ENCODE measurements at places on chromosomes 2 and 18. TPM values are rescaled to one million over a fixed set of nuclear protein-coding genes. Genes with fewer than 3 reads are reported as not detected.

The ABCA12 gene
- total RNA-seq = 0.02 TPM

GRCh38 chr2:134846213-134846612 lies 7.8 kb downstream of the ACMSD start:
- no peak for DNase-seq

The TMEM169 gene
- total RNA-seq = 1.6 TPM

The STAM2 gene
- 17.1 TPM for total RNA-seq

DNA sequence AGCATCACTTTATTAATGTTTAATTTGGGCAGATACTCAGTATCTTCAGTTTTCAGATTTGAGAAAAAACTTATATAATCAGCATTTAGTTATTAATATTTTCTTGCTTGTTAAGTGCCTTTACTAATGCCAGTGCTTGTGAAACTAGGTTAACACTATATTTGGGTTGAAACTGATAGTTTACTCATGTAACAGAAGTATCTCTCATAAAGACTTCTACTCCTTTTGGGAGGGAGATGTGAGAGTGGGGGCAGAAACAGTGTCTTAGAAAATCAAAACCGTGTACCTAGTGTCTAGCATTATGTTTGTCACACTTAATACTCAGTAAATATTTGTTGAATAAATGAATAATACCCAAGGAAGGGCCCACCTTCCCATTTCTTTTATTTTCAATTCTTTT lies 129.5 kb downstream of the MSTN start:
- no peak for DNase-seq

GRCh38 chr2:84885111-84885510 lies 4.2 kb upstream of the TRABD2A start:
- DNase-seq = no peak

DNA sequence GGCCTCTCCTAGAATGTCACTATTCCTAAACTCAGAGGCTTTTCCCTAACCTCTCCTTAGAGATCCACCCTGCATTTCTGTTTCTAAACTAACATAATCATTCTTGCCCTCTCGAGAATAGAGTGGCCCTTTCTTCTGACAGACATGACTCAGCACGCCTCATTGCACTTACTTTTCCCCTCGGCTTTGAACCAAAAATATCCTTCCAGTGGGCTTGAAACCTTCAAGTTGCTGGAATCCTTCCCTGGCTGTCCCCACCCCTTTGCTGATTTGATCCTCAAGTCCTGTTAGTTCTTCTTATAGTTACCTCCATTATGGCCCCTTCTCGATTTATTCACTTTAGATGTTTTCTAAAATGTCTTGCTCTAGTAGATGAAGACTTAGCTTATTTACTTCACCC lies 158.0 kb downstream of the LTBP1 start:
- DNase-seq = no peak

DNA sequence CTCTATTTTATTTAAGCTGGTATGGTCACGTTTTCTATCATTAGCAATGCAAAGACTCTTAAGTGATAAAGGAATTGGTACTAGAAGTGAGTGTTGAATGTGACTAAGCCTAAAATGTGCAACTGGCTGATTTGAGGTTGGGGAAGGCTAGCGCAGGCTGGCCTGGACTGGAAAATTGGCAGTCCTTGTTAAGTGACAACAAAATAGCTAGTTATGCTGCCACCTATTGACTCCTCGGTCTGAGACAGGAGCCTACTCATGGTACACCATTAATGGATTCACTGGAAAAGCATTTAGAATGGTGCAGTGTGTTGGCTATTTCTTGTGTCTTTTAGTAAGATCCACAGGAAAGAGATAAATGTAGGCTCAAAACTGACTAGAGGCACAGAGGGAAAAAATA lies 5.7 kb upstream of the WIPF1 start:
- peak; percentile 56 for DNase-seq

The RGPD4 gene
- total RNA-seq = not detected

DNA sequence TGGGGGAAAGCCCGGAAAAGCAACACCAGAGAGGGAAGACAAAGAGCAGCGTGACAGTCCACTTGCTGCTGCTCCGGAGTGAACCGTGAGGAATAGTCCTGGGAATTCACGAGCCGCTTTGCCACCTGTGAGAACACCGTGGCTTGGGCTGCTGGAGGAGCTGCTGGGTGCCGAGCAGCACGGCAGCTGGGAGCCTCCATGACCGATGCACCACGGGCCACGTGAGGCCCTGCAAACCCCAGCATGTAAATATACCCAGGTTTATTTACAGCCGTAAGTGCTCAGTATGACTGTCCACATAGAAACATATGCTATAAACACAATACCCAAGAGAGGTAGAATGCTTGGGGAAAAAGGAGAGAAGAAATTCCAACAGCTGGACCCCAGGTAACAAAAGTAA lies 65.1 kb downstream of the SMIM21 start:
- no peak for DNase-seq

The NOSTRIN gene
- total RNA-seq = not detected

DNA sequence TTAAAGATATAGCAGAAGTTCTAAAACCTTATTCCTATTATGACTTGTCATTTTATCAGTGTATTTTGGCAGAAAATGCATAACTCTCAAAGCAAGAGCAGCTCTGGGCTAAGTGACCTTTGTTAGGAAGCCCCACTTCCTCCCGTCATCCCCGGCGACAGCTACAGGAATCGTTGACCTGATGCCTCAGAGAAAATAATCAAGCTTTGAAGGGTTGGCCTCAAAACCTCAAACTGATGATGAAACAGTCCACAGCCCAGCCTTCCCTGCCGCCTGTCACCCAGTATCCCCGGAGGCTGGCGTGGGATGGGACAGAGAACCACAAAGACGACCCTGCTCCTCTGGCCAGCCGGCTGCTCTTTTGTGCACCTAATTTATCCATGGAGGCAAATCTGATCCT lies 65.3 kb downstream of the KCNF1 start:
- DNase-seq = no peak

- DNase-seq = no peak
Observed at GRCh38 chr2:10920764-10921388, 9.1 kb downstream of the KCNF1 start.

The GCG gene
- total RNA-seq = not detected

- DNase-seq = peak; percentile 44
Observed at GRCh38 chr2:111898703-111899514, 502 bp downstream of the MERTK start.

- peak; percentile 86 for DNase-seq
Observed at GRCh38 chr2:10331027-10331701, 28.5 kb downstream of the HPCAL1 start.

The LHCGR gene
- not detected for total RNA-seq

- DNase-seq = no peak
Observed at GRCh38 chr2:38835015-38835601, 40.6 kb downstream of the DHX57 start.
